Psoas muscle (tissue), 8 donors: ENCODE measurements at places on chromosomes 6 and 20. TPM values are rescaled to one million over a fixed set of nuclear protein-coding genes. Genes with fewer than 3 reads are reported as not detected.

GRCh38 chr20:54550776-54551396 is 75.5 kb downstream of the DOK5 start:
- no peak overlapping the region for H3K27ac ChIP-seq
- no peak for DNase-seq
- no peaks in the 10 kb centered on the region for H3K36me3 ChIP-seq
- no peaks in the 10 kb centered on the region for H3K4me1 ChIP-seq
- no peaks in the 10 kb centered on the region for H3K27me3 ChIP-seq
- no peak overlapping the region for H3K4me3 ChIP-seq

GRCh38 chr6:170022827-170023619 is 267.9 kb downstream of the DLL1 start:
- no peak for DNase-seq
- H3K4me1 ChIP-seq, result peaks cover 18% of the 10 kb centered on the region
- no peaks in the 10 kb centered on the region for H3K36me3 ChIP-seq
- peak overlapping the region; percentile 15 for H3K4me3 ChIP-seq

GRCh38 chr6:75349262-75349984 is 64.8 kb upstream of the TMEM30A start:
- H3K4me3 ChIP-seq, result peak overlapping the region; percentile 47
- H3K27me3 ChIP-seq, result no peaks in the 10 kb centered on the region

- no peaks in the 10 kb centered on the region for H3K36me3 ChIP-seq
- H3K4me3 ChIP-seq, result no peak overlapping the region
- H3K4me1 ChIP-seq, result peaks cover 8% of the 10 kb centered on the region
- no peak for DNase-seq
- no peak overlapping the region for H3K27ac ChIP-seq
Measured at GRCh38 chr6:52675372-52675771, 4.5 kb downstream of the TMEM14A start.

- H3K27me3 ChIP-seq, result peaks cover 71% of the 10 kb centered on the region
- DNase-seq, result no peak
- no peaks in the 10 kb centered on the region for H3K4me1 ChIP-seq
- H3K27ac ChIP-seq, result no peak overlapping the region
- H3K36me3 ChIP-seq, result no peaks in the 10 kb centered on the region
Measured at GRCh38 chr20:63377951-63378381, 16.8 kb upstream of the CHRNA4 start.

DNA sequence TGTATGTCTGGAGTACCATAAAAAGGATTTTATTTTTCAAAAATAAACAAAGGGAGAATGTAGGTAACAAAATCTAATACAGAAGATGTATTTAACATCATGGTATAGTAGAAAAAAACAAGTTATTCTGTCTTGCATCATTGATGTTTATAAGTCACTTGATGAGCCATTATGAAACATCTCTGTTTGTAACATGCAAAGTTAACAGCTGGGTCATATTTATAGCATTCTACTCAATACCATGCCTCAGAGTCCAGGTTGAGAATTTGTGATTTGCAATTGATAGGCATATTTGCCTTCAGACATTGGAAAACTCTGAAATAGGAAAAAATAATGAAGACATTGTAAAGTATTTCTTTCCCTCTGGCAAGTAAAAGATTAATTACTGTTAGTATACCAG is 52.3 kb upstream of the IL20RA start:
- no peak overlapping the region for H3K27ac ChIP-seq
- H3K27me3 ChIP-seq, result no peaks in the 10 kb centered on the region
- H3K4me1 ChIP-seq, result no peaks in the 10 kb centered on the region
- H3K4me3 ChIP-seq, result no peak overlapping the region

GRCh38 chr20:41032271-41032670 is 3.6 kb downstream of the TOP1 start:
- H3K36me3 ChIP-seq, result no peaks in the 10 kb centered on the region
- H3K4me3 ChIP-seq, result peak overlapping the region; percentile 97
- H3K4me1 ChIP-seq, result peaks cover 64% of the 10 kb centered on the region
- no peaks in the 10 kb centered on the region for H3K27me3 ChIP-seq

- no peak overlapping the region for H3K27ac ChIP-seq
- DNase-seq, result no peak
- no peaks in the 10 kb centered on the region for H3K36me3 ChIP-seq
- H3K4me1 ChIP-seq, result no peaks in the 10 kb centered on the region
- no peak overlapping the region for H3K4me3 ChIP-seq
Measured at GRCh38 chr6:105618247-105618646, 215.4 kb upstream of the PREP start.

- H3K4me1 ChIP-seq, result no peaks in the 10 kb centered on the region
- no peak overlapping the region for H3K4me3 ChIP-seq
- H3K27me3 ChIP-seq, result no peaks in the 10 kb centered on the region
- no peaks in the 10 kb centered on the region for H3K36me3 ChIP-seq
- no peak for DNase-seq
Measured at GRCh38 chr6:4478098-4478497, 298.1 kb upstream of the CDYL start.

DNA sequence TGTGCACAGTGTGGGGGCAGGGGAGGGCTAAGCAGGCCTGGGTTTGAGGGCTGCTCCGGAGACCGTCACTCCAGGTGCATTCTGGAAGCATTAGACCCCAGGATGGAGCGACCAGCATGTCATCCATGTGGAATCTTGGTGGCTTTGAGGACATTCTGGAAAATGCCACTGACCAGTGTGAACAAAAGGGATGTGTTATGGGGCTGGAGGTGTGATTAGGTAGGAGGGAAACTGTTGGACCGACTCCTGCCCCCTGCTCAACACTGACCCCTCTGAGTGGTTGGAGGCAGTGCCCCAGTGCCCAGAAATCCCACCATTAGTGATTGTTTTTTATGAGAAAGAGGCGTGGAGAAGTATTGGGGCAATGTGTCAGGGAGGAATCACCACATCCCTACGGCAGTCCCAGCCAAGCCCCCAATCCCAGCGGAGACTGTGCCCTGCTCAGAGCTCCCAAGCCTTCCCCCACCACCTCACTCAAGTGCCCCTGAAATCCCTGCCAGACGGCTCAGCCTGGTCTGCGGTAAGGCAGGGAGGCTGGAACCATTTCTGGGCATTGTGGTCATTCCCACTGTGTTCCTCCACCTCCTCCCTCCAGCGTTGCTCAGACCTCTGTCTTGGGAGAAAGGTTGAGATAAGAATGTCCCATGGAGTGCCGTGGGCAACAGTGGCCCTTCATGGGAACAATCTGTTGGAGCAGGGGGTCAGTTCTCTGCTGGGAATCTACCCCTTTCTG is 44.0 kb upstream of the TTPAL start:
- no peak overlapping the region for H3K27ac ChIP-seq
- H3K4me1 ChIP-seq, result no peaks in the 10 kb centered on the region
- H3K27me3 ChIP-seq, result peaks cover 12% of the 10 kb centered on the region

- no peak overlapping the region for H3K4me3 ChIP-seq
- H3K4me1 ChIP-seq, result no peaks in the 10 kb centered on the region
- DNase-seq, result no peak
- H3K36me3 ChIP-seq, result no peaks in the 10 kb centered on the region
- H3K27ac ChIP-seq, result no peak overlapping the region
Measured at GRCh38 chr6:36508532-36508931, 38.7 kb downstream of the STK38 start.

DNA sequence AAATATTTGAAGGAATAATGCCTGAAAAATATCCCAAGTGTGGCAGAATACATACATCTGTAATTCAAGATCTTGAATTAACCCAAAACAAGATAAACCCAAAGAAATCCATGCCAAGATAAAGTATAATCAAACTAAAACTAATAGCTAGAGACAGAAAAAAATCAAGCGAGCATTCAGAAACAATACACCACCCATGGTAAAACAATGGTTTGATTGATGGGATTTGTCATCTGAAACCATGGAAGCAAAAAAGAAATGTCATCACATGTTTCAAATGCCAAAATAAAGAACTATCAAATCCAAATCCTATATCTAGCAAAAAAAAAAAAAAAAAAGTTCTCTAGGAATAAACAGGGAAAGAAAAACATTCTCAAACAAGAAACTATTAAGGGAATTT is 5.1 kb upstream of the DEFB127 start:
- DNase-seq, result no peak
- no peaks in the 10 kb centered on the region for H3K36me3 ChIP-seq
- no peaks in the 10 kb centered on the region for H3K27me3 ChIP-seq
- H3K27ac ChIP-seq, result no peak overlapping the region
- no peaks in the 10 kb centered on the region for H3K4me1 ChIP-seq

- peak overlapping the region; percentile 92 for H3K4me3 ChIP-seq
- H3K36me3 ChIP-seq, result no peaks in the 10 kb centered on the region
- peak overlapping the region; percentile 93 for H3K27ac ChIP-seq
- peak; percentile 49 for DNase-seq
Measured at GRCh38 chr20:23419995-23420901, 1.0 kb downstream of the NAPB start.

ETV7 gene
- total RNA-seq, result not detected

BPIFA1 gene
- not detected for total RNA-seq

RNGTT gene
- total RNA-seq, result 7.9 TPM

CCN6 gene
- total RNA-seq, result not detected

NHSL1 gene
- 1.4 TPM for total RNA-seq
